ENCODE measurements at places on chromosomes 7 and 10.

DNA sequence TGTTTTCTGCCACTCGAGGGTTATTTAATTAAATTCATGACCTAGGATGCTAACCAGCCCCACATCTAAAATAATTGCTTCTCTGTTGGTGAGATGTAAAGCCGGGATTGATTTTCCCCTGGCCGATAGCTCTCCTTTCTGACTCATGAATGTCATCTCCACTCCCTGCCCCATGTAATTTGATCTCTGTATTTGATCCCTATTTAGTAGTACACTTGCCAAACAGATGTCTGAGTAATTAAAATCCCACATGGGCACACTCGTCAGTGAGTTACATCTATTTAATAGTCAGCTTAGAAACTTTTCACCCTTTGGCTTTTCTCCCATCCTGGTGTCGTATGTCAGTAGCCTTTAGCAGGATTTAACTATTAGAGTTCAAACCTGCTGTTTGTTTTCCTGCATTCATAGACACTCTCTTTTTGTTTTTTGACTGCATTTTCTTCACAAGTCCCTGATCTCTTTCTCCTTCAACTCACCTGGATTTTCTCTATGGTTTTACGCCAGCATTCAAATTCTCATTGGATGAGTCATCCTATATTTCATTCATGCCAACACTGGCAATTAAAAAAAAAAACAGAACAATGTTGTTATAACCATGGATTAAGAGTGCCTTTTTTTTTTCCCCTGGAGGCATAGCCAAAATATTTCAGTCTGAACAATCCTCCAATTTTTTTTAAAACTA lies 82.7 kb downstream of the SPAG6 start:
- DNase-seq, result no peak

- no peak for DNase-seq
Observed at GRCh38 chr7:103660455-103661371, 214.7 kb upstream of the SLC26A5 start.

- no peak for DNase-seq
Observed at GRCh38 chr7:47807126-47807525, 141.1 kb downstream of the PKD1L1 start.

GRCh38 chr10:4639960-4640359 lies 186.0 kb upstream of the AKR1E2 start:
- no peak for DNase-seq

DNA sequence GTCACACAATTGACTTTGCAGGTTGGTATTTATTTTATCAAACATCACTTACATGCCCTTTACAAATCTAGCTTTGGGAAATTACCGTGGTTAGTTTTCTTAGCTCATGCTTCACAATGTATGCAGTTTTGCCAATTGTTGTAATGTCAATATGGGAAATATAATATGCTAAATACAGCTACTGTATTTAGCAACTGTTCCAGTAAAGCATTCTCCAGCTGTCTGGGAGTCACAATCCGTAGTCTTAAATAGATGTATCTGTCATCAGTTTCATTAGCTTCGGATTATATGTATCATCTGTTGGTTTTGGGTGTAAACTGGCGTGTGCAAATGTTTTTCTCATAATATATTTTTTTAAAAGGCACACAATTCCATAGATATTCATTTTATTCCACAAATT lies 19.4 kb upstream of the AHR start:
- DNase-seq, result no peak

DNA sequence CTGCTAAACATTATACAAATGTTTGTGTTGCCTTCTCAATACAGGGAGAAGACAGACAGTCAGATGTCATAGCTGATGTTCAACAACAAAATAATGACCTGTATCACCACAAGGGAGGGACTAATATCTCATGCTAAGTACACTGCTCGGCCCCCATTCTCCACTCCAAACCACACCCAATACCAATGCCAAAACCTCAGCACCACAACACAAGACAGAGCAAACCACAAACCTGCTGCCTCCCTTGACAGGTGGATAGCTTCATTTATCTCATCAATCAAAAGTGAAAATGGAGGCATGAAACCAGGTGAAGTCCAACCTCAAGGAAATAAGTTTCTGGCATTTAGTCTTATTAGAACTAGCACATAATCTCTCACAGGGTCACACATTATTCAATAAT lies 109.5 kb downstream of the PARD3 start:
- DNase-seq, result no peak

DNA sequence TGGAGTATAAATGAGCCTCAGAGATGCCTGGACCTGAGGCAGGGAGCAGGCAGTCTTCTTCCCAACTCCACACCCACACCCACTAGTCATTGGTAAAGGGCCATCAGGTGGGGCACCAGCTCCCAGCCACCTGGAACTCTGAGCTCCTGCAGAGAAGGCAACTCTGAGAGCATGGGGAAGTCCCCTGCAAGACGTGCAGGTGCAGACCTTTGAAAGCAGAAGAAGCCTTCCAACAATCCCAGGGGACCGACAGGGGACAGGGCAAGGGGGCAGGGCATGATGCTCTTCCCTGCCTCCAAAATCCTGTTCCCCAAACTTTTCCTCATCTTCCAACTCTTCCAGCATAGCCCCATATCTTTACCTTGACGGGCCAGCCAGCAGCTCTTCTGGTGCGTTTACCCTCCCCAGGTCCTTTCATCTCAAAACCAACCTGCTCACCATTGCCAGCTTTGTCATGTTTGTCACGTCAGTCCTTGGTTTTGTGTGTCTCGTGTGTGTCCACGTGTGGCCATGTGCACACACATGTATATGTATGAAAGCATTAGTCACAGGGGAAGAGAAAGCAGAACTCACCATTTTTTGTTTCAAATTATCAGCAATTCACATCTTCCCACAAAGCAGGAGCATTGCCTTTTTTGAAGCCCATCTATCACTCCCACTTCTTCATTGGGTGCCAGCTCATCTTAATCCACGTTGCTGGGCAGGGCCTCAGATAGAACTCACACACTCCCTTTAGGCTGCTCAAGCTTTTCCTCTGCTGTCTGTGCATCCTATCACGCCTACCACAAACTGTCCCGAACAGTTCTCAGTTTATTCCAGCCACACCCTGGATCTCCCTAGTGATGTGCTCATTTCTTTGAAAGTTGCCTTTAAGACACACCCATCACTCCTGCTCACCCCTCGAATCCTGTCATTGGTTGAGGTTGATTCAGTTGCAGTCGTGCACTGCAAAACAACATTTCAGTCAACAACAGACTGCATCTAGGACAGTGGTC lies 41.0 kb upstream of the AMPH start:
- DNase-seq, result no peak

DNA sequence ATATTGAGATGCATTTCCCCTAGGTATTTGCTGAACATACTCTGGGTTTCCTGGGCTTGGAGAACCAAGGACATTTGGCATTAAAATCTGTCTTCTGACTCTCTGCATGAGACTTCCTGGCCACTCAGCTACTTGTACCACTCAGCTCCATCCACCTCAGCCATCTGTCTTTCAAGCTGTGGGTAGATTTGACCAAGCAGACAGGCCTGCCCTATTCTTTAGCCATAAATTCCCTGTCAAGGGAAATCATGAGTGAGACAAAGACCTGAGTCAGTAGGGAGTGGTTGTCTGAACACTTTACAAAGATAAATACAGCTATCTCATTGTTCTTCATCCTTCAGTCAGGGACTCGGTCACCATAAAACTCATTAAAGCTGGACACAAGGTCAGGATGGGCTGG lies 399.1 kb downstream of the GPAM start:
- DNase-seq, result no peak

DNA sequence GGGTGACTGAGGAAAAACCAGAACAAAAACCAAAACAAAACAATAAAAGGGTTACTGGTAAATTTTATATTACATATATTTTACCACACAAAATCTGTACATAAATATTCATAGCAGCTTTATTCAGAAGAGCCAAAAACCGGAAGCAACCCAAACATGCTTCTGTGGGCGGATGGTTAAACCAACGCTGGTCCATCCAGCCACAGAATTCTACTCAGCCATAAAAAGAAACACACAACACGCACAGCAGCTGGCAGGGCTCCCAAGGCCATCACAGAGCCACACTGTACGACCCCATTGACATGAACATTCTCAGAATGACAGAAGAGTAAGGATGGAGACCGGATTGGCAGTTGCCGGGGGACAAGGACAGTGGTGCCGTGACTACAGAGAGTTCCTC lies 83.6 kb downstream of the PROSER2 start:
- DNase-seq, result no peak

- DNase-seq, result no peak
Observed at GRCh38 chr7:113013761-113014449, 72.7 kb downstream of the GPR85 start.

- no peak for DNase-seq
Observed at GRCh38 chr7:49398236-49398635, 375.2 kb upstream of the VWC2 start.

GRCh38 chr10:30944005-30944404 lies 87.7 kb downstream of the ZNF438 start:
- DNase-seq, result no peak

- DNase-seq, result peak; percentile 68
Observed at GRCh38 chr10:103765981-103766380, 89.4 kb downstream of the SH3PXD2A start.

DNA sequence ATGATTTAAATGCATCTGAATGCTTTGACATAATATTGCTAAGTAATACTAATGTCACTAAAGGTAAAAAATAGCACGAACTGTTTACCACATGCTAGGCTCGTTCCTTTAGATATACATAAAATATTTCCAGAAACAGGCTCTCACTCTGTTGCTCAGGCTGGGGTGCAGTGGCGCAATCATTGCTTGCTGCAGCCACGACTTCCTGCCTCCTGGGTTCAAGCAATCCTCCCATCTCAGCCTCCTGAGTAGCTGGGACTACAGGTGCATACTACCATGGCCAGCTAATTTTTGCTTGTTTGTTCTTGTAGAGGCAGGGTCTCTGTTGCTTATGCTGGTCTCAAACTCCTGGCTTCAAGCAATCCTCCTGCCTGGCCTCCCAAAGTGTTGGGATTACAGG lies 183.3 kb downstream of the SGMS1 start:
- no peak for DNase-seq

GRCh38 chr10:109359316-109359715 lies 564.0 kb downstream of the XPNPEP1 start:
- DNase-seq, result no peak

DNA sequence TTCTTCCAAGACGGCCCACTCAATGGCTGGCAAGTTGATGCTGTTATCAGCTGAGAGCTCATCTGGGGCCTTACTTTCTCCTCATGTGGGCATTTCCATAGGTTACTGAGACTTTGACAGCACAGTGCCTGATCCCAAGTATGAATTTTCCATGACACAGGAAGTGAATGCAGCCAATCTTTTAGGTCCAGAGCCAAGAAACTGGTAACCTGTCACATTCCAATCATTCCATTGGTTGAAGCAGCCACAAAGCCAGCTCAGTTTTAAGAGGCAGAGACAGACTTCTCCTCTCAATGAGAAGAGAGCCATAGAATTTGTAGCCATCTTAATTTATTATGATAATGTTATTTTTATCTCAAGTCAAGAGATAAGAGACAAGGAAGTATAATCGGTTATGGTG lies 775.5 kb downstream of the CNTNAP2 start:
- DNase-seq, result no peak

DNA sequence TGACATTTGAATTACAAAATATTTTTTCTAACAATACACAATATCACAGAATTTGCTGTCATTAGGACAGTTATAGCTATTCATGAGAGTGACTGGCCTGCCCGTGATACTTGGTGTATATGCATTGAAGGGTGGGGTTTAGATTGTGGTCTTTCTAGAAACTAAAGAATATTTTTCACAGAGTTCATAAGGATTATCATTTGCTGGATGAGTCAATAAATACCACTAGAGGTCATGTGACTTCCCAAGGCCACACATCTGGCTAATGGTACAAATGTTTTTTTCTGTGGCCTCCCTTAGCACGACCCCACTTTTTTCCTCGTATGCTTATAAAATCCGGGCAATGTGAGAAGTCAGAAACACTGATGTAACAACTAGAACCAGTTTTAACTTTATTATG lies 5.2 kb downstream of the OPTN start:
- no peak for DNase-seq

- DNase-seq, result no peak
Observed at GRCh38 chr10:31808258-31809218, 120.1 kb downstream of the ARHGAP12 start.

DNA sequence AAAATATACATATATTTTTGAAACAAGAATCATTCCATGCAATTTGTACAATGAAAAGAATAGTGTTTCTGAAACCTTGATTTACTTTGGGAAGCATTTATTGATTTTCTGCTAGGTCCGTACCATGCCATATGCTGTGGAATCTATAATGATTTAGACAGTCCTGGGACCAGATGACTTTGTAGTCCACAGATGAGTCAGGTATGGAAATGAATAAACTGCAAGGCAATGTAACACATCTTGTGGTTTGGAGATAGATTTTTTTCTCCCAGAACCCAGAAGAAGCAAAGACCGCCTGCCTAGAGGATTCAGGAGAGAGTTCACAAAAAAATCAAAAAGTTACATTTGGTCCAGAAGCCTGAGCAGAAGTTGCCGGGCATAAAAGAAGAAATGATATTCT lies 190.4 kb downstream of the GPR37 start:
- no peak for DNase-seq

GRCh38 chr10:79070081-79070605 lies 1.4 kb downstream of the ZMIZ1 start:
- DNase-seq, result no peak

DNA sequence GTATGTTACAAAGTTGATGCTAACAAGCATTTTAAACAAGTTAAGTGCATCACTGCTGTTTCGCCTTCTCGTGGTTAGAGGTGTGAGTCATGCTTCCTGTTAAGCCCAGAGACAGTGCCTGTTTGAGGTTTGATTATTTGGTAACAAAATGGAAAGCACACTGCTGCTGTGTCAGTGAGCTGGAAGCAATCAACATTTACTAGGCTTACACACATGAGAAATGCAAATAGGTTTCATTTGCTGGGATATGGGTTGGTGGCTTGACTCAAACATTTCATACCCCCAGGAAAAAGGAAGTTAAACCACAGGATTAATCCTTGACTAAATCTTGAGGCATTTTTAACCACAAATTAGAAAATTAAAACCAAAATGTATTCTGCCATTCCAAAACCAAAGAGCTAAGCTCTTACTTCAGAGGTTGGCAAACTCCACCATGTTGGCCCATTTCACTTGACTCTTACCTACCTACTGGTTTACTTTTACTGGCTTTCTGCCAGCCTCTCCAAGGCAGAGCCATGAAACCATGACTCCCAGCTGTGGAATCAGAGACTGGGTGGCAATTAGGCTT lies 139.2 kb downstream of the ETV1 start:
- DNase-seq, result no peak

GRCh38 chr7:50210706-50211115 lies 93.8 kb upstream of the IKZF1 start:
- DNase-seq, result no peak

DNA sequence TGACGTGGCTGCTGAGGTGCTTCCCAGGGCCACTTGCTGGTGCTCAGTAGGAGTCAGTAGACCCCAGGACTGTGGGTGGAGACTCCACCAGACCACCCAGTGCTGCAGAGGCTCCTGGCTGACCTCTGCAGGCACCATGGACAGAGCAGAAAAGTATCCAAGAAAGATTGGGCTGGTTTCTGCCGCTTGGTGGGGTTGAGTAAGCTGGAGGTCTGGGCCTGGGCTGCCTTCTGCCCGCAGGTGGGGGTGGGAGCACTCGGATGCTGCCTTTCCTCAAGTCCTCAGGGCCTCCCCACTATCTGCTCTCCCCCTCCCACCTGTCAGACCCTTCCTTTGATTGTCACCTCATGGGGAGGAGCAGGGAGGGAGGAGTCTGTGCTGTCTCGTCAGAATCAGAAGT lies 91.6 kb downstream of the WDR37 start:
- DNase-seq, result no peak

GRCh38 chr10:105585753-105586152 lies 944.7 kb downstream of the SORCS3 start:
- no peak for DNase-seq

GRCh38 chr10:66045859-66046258 lies 880.0 kb upstream of the LRRTM3 start:
- no peak for DNase-seq

Data from left colon (tissue), 2 donors.